ENCODE measurements at places on chromosomes 7 and 10.

- no peak for DNase-seq
Observed at GRCh38 chr7:92698237-92698841, 108.1 kb upstream of the FAM133B start.

DNA sequence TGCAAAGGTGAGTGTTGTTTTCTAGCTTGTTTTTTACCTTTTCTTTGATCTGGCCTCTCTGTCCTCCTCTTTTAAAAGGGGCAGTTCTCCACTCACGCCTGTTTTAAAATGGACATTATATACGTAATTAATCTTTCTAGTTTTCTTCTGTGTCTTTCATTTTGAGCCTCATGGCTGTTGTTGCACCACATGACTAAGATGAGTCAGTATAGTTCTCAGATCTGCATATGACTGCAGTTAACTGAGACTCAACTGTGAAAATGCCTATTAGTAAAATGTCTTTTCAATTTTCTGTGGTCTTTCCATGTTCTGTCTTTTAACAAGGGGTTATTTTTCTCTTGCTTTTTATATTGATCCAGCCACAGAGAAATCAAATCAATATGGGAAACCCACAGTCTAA lies 296.1 kb downstream of the CDK14 start:
- no peak for DNase-seq

DNA sequence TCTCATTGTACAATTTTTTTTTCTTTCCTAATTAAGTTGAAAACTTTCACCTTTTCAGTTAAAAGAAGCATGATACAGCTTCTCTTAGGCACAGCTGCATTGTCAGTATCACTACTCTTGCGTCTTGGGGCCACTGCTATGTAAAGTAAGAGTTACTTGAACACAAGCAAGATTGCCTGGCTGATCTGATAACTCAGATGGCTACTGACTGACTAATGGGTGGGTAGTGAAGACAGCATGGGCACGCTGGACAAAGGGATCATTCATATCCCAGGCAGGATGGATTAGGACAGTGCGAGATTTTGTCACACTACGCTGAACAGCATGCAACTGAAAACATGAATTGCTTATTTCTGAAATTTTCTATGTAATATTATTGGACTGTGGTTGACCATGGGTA lies 11.6 kb upstream of the ADAMTS14 start:
- DNase-seq, result no peak

DNA sequence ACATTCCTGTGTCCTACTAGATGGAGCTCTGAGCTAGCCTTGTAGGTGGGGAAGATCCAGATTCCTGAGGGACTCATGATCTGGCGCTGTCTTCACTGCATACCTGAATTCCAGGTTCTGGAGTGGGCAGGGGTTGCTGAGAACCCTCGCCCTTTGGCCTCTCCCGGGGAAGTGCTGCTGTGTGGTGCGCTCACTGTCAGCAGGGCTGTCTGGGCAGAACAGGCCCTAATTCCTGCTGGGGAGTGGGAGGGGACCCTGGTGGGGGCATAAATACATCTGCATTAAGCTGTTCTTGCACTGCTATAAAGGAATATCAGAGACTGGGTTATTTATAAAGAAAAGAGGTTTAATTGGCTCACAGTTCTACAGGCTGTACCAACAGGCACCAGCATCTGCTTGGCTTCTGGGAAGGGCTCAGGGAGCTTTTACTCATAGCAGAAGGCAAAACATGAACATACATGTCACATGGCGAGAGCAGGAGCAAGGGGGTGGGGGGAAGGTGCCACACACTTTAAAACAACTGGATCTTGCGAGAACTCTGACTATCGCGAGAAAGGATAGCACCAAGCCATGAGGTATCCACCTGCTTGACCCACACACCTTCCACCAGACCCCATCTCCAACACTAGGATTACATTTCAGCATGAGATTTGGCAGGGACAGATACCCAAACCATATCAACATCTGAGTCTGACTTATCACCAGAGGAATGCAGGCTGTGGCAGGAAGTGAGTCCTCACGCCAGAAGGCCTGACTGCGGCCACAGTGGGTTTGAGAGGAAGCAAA lies 115.0 kb downstream of the ADCY1 start:
- no peak for DNase-seq

DNA sequence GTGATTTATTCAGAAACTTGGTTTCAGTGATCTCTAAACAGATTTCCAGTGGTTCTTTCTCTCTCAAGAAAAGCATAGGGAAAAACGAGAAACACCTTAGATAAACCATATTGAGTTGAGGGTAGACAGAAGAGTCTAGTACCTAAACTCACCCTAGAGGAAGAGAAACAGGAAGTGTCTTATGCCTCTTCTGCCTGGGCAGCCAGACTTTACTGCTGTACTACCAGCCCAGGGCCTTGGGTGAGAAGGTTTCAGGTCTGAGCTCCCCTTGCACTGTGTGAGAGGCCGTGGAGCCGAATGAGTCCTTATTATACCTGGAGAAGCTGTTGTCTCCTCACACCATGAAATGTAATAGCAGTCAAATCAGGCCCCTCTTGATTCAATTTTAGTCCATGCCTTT lies 18.2 kb downstream of the HIF1AN start:
- DNase-seq, result no peak

DNA sequence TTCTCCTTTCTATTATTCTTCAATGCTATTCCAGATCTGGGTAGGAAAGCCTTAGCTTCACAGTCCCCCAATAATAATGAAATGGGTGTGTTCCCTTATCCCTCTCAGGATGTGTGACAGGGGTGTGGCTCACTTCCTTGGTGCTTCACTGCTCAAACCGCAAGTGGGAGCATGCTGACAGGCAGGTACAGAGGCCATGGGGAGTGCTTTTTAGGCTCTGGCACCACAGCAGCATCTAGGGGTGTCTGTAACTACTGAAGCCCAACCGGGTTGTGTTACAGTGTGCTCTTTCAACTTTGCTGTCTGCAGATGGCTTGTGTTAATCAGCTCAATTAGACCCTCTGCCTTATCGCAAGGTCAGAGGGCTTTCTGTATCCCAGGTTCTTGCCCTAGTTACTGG lies 79.4 kb upstream of the CYP2C9 start:
- no peak for DNase-seq

DNA sequence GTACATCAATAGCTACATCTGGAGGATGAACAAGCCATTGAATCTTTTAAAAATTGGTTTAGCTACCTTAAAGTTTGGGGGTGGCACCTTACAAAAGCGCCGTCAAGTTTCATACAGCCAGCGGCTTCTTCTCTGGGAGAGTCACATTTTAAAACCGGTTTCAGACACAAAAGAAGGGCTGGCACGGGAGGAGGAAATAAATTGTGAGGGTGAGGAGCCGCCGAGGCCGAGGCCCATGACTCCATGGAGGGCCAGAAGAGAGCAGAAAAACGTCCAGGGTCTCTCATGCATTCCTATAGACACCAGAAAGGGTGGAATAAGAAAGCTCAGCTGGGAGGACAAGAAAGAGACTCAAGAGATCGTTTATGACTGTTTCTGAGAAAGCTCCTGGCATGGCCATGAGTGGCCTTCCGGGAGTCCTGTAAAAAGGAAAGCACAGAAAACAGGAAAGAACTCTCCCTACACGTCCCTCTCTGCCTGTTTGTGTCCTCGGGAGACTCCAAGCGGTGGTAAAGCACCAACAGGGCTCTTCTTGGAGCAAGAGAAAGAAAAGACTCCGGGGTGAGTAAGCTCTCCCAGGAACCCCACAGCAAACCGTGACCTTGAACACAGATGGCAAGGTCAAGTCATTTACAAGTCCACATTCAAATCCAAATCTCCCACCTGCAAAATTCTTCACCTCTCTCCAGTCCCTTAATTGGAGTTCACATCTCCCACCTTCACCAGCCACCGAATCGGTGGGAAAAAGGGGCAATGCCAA lies 1.8 kb downstream of the FRAT2 start:
- no peak for DNase-seq

DNA sequence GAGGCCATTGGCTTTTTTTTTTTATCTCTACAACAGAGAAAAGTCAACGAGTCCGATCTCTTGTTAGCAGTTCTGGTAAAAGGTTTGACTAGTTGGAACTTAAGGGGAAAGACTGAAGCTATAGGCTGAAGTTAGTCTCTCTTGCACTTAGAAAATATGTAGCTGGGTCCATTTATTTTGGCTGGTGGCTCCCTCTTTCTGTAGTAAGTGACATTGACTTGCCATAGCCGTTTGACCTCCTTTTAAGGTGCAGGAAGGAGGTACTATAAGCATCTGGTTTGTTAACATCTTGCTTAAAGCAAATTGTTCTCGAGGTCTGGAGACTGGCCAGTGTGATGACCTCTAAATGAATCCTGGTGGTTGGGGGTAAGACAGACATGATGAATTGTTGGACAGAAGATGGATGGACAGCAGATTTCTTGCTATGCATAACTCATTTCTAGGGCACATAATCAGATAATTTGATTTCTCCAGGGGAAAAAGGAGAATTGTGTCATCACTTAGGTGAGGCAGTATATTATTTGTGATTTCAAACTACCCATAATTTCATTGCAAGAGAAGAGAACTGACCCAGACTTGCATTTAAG lies 356.3 kb upstream of the GALNT17 start:
- no peak for DNase-seq

DNA sequence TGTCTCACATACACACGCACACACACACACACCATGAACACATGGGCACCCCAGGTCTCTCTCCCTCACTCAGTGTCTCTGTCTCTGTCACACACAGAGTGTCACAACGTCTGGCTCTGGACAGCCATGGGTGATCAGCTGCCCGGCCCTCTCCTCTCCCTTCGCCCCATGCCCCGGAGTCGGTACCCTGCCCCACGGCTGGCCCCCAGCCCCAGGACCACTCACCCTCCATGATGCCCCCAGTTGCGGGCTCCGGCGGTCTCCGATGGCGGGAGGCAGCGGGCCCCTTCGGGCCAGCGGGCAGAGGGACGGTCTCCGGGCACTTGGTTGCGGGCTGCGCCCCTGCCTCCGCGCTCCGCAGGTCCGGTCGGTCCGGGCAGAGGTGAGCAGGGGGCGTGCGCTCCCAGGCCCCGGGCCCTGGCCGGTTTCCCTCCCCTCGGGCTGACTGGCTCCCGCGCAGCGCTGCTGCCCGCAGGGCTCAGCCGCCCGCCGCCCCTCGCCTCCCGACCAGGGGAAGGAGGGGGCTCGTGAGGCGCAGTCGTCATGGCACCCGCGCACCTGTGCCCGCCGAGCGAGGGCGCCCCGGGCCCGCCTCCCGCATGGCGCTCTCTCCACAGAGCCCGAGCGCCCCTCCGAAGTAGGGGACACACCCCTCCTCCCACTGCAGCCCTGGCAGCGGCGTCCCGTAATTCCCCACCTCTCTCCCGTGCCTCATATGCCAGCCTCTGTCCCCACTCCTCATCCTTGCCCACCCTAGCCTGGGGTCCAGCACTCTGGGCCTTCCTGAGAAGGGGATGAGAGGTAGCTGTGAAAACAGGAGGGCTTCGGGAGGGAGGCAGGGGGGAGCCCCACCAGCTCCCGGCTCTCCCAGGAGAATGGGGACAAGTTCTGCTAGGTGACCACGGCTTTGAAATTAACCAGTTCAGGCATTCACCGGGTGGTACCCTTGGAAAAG lies at the start of gene NPFFR1:
TSS of gene NPFFR1 (minus strand) at position 560 of the 955 bp plus-strand sequence. CDS start at position 232, 328 bp downstream.
- DNase-seq, result no peak

DNA sequence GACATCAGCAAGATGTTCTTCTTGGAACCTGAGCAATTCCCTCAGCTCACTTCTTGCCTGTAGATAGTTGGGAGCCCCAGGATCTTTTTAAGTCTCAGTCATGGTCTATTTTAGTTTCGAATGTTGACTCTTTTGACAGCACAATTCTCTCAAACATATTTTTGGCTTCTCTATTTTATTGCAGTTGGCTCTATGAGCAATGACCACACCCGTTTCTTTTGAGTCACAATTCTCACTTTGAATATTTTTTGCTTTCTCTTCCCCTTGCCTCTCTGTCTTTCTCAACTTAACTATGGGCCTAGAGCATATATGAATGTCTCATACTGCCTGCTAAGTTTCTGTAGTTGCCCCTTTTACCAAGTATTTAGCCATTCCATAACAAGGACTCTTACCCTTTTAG lies 222.8 kb downstream of the PTN start:
- no peak for DNase-seq

DNA sequence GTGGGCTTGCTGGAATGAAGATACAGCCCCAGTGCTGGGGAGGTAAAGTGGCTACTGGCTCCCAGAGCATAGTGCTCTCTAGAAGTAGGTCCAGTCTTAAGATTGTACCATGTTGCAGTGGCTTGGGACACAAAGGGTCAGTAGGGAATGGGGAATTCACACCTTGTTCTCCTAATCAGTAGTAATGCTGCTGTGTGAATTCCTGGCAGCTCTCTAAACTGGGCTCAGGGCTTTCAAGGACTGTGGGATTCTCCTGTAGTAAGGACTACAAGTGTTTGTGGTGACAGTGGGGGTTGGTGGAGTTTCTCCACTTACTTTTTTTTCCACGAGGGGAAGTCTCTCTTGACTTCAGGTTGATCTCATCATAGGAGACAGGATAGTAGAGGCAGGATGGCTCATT lies 226.2 kb upstream of the TEX47 start:
- DNase-seq, result no peak

- DNase-seq, result no peak
Observed at GRCh38 chr7:45082831-45083331, 5.9 kb downstream of the NACAD start.

DNA sequence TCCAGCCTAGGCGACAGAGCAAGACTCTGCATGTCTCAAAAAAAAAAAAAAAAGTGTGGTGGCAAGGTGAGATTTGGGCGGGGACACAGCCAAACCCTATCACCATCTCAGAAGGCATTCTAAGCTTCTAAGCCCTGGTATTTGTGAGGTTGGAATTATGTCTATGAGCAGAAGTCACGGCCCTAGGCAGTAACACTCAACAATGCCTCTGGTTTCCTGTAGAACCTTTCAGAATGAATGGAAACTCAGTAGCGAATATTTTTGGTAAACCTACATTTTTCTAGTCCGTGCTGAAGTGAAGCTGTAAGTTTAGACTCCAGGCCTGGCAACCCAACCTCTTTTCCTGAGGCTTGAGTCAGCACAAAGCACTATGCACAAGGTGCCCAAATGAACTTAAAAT lies 88.3 kb downstream of the FAM107B start:
- DNase-seq, result no peak

GRCh38 chr7:76020031-76020714 lies 25.8 kb upstream of the TMEM120A start:
- DNase-seq, result peak; percentile 73

GRCh38 chr7:71611986-71612385 lies 480.0 kb downstream of the GALNT17 start:
- DNase-seq, result no peak

- DNase-seq, result no peak
Observed at GRCh38 chr10:128930515-128930914, 536.5 kb upstream of the MGMT start.

GRCh38 chr7:6078548-6078947 lies 47.4 kb downstream of the ANKRD61 start:
- no peak for DNase-seq

DNA sequence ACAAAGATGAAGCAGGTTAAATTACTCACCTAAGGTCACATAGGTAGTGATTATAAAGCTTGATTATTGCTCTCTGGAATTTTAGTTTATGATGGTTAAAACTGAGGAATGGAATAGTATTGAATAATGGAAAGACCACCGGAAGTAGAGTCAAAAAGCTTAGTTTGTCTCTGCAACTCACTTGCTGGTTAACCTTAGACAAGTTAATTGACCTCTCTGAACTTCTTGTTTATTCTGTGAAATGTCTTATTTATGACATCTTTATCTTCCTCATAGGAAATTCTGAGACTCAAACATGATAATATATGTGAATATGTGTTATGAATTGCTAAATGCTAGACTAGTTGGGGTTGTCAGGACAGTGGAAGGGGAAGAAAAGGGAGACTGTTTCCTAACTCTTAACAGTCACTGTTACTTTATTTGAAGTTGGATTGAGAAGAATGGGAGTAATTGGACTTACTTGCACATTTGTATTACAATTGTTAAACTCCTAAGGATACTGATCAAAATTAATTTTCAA lies 9.6 kb downstream of the DLD start:
- no peak for DNase-seq

- DNase-seq, result no peak
Observed at GRCh38 chr7:104814671-104815400, 199.2 kb upstream of the KMT2E start.

Data from WERI-Rb-1 (cell line).